Activated B cell treated with CpG ODN at 0.5 μM for 24 hours (primary cell): ENCODE measurements at places on chromosomes 7 and 10.

DNA sequence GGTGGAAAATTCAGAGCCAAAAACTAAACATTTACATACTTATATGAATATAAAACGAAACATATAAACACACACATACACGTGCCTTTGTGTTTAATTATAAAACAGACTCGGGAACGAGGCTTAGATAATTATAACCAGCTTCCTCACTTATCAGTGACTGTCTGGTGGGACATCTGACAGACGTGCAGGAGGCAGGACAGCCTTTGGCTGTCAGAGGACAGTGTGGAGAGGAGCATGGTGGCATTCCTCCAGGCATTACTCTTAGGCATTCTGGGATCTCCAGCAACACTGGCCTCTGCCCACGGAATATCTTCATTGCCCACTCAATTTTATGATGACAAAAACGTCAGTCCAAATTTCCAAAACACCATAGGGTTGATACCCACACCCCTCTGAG is 262.2 kb upstream of the NFE2L3 start:
- DNase-seq = no peak

DNA sequence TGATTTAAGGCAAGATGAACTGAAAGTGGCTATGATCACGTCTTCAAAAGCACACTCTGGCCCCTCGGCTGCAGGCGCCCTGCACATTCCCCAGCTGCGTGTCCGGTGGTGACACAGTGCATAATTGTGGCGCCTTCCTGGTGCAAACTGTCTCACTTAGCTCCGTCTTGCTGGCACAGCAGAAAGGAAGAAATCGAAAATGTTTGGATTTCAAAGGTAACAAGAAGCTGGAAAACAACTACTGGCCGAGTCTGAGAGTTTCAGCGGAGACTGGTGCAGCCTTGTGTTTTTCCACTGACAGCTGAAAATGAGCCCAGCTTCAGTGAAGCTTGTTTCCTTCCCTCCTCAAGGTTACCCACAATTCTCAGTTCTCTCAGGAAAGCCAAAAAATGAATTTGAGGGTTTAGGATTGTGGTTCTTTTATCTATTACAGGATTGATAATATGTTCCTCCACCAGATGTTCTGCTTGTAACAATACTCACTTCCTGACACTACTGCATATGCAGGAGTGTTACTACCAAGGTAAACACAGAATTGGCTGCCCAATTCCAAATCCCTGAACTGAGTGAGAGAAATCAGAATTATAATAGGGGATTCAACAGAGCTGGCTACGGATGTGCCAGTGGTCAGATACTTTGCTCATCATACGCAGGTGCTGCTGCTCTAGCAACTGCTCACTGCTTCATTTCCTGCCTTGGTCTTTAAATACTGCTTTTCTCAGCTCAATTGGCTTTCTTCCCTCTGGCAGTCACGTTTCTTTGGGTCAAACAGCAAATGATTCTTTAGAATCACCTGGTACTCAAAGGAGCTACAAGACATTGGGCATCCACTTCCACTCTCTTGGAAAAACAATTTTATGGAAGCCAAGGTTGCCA is 63.7 kb downstream of the TRUB1 start:
- DNase-seq = no peak

- DNase-seq = no peak
These were observed 85.1 kb upstream of the FRMD4A start for GRCh38 chr10:14415676-14416307.

GRCh38 chr7:22445140-22445743 is 54.7 kb downstream of the STEAP1B start:
- DNase-seq = no peak

- DNase-seq = no peak
These were observed 46.2 kb downstream of the WDR37 start for GRCh38 chr10:1102416-1102815.

- DNase-seq = no peak
These were observed 1.4 kb downstream of the RPS24 start for GRCh38 chr10:78035025-78035424.

- no peak for DNase-seq
These were observed 3.6 kb downstream of the ZNF438 start for GRCh38 chr10:31028081-31028480.

DNA sequence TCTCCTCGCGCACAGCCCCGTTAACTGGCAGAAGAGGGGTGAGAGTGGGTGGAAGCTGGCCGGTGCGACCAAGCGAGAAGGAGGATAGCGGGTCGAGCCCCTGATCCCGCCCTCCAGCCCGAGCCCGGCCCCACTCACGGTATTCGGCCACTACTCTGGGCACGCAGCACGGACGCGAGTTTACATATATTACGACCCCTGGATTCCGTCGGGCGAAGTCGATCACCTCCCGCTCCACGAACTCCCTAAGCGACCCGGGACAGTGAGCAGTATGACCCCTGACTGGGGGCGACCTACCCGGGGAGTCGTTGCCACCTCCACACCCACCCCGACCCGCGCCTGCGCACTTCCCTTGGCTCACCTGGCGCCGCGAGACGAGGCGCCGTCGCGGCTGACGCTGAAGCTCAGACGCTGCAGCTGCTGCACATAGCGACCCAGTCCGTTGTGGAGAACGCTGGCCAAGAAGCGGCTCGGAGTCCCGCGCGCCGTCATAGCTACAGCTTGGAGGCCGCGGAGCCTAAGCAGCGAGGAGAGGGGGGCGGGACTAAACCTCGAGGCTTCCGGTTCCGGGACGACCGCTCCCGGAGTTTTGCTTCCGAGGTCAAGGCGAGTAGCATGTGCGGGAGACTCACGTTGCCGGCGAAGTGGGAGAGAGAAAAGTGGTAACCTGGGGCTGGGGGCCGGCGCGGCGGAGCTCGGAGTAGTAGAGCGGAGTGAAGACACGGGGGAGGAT is at the start of the genes MRPL43 and TWNK:
Gene MRPL43, minus strand, starts transcription at position 546 of the 733 bp plus-strand sequence. Its CDS starts 54 bp downstream, at position 492.
Gene TWNK, plus strand, starts transcription at position 592 of the 733 bp plus-strand sequence. CDS start 668 bp downstream, outside the sequence.
- DNase-seq = peak; percentile 81
